ENCODE measurements at places on chromosomes 7 and 10.

GRCh38 chr7:115135769-115136410 is 214.0 kb downstream of the MDFIC start:
- no peak overlapping the region for H3K27ac ChIP-seq
- H3K27me3 ChIP-seq, result no peaks in the 10 kb centered on the region
- no peak for DNase-seq
- H3K4me3 ChIP-seq, result no peak overlapping the region
- peaks cover 8% of the 10 kb centered on the region for H3K4me1 ChIP-seq

DNA sequence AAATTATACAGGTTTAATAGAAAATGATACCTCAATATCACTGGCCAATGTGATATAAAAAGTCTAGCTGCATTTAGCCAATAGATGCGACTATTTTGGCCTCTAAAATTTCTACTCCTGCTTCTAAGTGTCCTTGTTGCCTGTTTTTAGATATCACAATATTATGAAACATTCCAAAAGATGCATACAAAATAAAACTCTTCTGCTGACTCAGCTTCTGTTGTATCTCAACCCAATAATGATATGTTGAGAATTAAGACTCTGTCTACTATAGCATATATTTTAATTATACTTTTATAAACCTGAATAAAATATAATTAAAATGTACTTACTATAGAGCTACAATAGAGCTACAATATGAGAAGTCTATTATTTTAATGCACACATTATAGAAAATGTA is 661.0 kb upstream of the TEX47 start:
- no peaks in the 10 kb centered on the region for H3K36me3 ChIP-seq
- H3K27ac ChIP-seq, result no peak overlapping the region
- H3K4me3 ChIP-seq, result no peak overlapping the region
- no peak for DNase-seq

- peak overlapping the region; percentile 78 for H3K27ac ChIP-seq
- H3K36me3 ChIP-seq, result no peaks in the 10 kb centered on the region
- no peak for DNase-seq
Observed at GRCh38 chr10:86712317-86712707, 44.0 kb downstream of the LDB3 start.

- H3K27ac ChIP-seq, result no peak overlapping the region
- no peak for DNase-seq
- H3K36me3 ChIP-seq, result no peaks in the 10 kb centered on the region
- H3K4me1 ChIP-seq, result no peaks in the 10 kb centered on the region
Observed at GRCh38 chr7:157845203-157845835, 508.5 kb downstream of the DNAJB6 start.

DNA sequence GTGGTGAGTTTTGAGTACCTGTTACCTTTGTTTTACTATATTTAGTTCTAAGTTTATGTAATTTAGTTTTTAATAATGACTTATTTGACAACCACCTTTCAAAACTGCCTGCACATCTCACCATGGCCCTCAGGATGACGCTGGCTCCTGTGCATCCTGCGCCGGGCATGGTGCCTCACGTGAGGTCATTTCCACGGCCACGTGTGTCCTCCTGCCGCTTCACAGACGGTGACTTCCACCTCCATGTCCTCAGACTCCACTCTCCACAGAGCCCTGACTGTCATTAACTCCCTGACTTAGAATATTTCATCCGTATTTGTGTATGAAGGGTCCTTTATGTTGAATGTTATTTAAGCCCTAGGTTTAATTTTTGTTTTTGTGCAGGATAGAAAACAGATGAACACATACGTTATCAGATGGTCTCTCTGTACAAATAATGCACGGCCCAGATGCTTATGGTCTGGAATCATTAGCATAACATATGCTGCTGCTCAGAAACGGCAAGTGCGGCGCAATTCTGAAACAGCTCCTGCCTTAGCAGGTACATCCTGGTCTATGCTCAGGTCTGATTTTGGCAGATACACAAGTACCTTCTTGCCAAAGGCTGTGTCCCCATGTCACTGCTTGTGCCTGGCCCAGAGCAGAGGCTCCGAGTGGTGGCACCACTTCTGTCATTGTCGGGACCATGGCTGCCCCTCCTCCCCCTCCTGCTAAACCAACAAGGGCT is 155.8 kb downstream of the WDR37 start:
- no peak for DNase-seq
- H3K4me1 ChIP-seq, result no peaks in the 10 kb centered on the region
- no peaks in the 10 kb centered on the region for H3K27me3 ChIP-seq
- no peak overlapping the region for H3K27ac ChIP-seq

GRCh38 chr10:3828404-3829155 is 43.6 kb upstream of the KLF6 start:
- H3K36me3 ChIP-seq, result peaks cover 2% of the 10 kb centered on the region
- DNase-seq, result no peak
- H3K4me1 ChIP-seq, result peaks cover 40% of the 10 kb centered on the region
- H3K4me3 ChIP-seq, result peak overlapping the region; percentile 69

GRCh38 chr7:47443049-47443448 is 138.9 kb downstream of the TNS3 start:
- no peaks in the 10 kb centered on the region for H3K4me1 ChIP-seq
- no peaks in the 10 kb centered on the region for H3K36me3 ChIP-seq
- no peak overlapping the region for H3K27ac ChIP-seq

DNA sequence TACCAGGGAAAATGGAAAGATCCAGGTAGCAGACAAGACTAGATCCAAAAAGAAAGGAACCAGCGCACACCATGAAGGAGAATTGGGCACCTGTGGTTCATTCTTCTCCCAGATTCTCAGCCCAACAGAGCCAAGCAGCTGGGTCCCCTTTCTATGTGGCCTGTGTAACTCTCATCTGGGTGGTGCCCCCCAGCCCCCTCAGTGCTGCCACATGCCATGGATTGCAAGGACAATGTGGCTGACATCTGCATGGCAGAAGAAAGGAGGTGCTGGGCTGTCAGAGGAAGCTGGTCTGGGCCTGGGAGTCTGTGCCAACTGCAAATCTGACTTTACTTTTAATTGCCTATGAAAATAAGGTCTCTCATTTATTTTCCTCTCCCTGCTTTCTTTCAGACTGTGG is 21.4 kb downstream of the PRSS2 start:
- DNase-seq, result no peak
- peaks cover 59% of the 10 kb centered on the region for H3K36me3 ChIP-seq
- peak overlapping the region; percentile 99 for H3K27ac ChIP-seq
- peaks cover 42% of the 10 kb centered on the region for H3K4me1 ChIP-seq

GRCh38 chr7:42907316-42907715 is 4.6 kb downstream of the C7orf25 start:
- H3K27ac ChIP-seq, result no peak overlapping the region
- H3K27me3 ChIP-seq, result peaks cover 6% of the 10 kb centered on the region
- peaks cover 27% of the 10 kb centered on the region for H3K4me1 ChIP-seq
- peaks cover 14% of the 10 kb centered on the region for H3K36me3 ChIP-seq
- no peak for DNase-seq

GRCh38 chr10:47043928-47044538 is 132.8 kb downstream of the PTPN20 start:
- H3K27ac ChIP-seq, result no peak overlapping the region
- peaks cover 2% of the 10 kb centered on the region for H3K27me3 ChIP-seq
- no peak overlapping the region for H3K4me3 ChIP-seq
- H3K36me3 ChIP-seq, result no peaks in the 10 kb centered on the region

DNA sequence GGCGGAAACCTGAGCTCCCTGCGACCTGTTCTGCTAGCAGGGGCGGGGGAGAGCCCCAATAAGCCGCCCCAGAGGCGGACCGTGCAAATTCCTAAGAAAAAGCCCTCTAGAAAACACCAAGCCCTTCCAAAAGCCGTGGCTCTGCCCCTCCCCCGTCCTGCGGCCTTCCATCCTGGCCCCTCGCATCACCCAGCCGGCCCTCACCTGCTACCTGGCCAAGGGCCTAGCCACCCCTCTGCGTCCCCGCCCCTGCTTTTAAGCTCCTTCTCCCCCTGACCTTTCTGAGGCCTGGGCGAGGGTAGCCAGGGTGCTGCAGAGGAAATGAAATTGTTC is 24.9 kb downstream of the SKIDA1 start:
- peaks cover 4% of the 10 kb centered on the region for H3K4me1 ChIP-seq
- no peak for DNase-seq
- H3K36me3 ChIP-seq, result no peaks in the 10 kb centered on the region
- no peak overlapping the region for H3K27ac ChIP-seq

GRCh38 chr7:8131694-8132605 is 130.0 kb downstream of the ICA1 start:
- no peaks in the 10 kb centered on the region for H3K27me3 ChIP-seq
- DNase-seq, result no peak
- peaks cover 45% of the 10 kb centered on the region for H3K4me1 ChIP-seq

- H3K27ac ChIP-seq, result peak overlapping the region; percentile 90
- H3K27me3 ChIP-seq, result no peaks in the 10 kb centered on the region
- no peak for DNase-seq
- H3K36me3 ChIP-seq, result peaks cover 10% of the 10 kb centered on the region
- H3K4me3 ChIP-seq, result peak overlapping the region; percentile 91
- H3K4me1 ChIP-seq, result peaks cover 21% of the 10 kb centered on the region
Observed at GRCh38 chr7:104207348-104207730, 474 bp downstream of the ORC5 start.

- peaks cover 37% of the 10 kb centered on the region for H3K4me1 ChIP-seq
- DNase-seq, result no peak
- H3K4me3 ChIP-seq, result peak overlapping the region; percentile 97
- peaks cover 32% of the 10 kb centered on the region for H3K36me3 ChIP-seq
- H3K27ac ChIP-seq, result peak overlapping the region; percentile 92
Observed at GRCh38 chr10:87864496-87865059, 1.2 kb downstream of the PTEN start.

GRCh38 chr7:135747366-135747765 is 1.2 kb downstream of the FAM180A start:
- H3K4me3 ChIP-seq, result no peak overlapping the region
- H3K27me3 ChIP-seq, result peaks cover 2% of the 10 kb centered on the region
- no peaks in the 10 kb centered on the region for H3K36me3 ChIP-seq
- no peaks in the 10 kb centered on the region for H3K4me1 ChIP-seq

DNA sequence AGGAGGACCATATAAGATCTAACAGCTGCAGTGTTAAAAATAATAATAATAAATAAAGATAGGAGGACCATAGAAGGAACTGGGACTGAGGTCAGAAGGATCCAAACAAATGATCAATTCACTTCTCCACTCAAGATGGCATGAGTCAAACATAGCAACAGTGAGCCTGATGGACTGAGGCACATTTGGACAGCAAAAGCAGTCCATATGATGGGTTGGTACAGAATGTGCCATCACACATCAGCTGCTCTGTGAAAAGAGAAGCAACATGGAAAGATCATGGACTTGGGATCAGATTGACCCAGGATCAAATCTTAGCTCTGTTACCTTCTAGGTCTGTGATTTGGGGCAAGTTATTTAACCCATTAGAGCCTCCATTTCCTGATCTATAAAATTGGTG is 188.9 kb upstream of the KMT2E start:
- H3K27me3 ChIP-seq, result peaks cover 5% of the 10 kb centered on the region
- no peaks in the 10 kb centered on the region for H3K36me3 ChIP-seq

DNA sequence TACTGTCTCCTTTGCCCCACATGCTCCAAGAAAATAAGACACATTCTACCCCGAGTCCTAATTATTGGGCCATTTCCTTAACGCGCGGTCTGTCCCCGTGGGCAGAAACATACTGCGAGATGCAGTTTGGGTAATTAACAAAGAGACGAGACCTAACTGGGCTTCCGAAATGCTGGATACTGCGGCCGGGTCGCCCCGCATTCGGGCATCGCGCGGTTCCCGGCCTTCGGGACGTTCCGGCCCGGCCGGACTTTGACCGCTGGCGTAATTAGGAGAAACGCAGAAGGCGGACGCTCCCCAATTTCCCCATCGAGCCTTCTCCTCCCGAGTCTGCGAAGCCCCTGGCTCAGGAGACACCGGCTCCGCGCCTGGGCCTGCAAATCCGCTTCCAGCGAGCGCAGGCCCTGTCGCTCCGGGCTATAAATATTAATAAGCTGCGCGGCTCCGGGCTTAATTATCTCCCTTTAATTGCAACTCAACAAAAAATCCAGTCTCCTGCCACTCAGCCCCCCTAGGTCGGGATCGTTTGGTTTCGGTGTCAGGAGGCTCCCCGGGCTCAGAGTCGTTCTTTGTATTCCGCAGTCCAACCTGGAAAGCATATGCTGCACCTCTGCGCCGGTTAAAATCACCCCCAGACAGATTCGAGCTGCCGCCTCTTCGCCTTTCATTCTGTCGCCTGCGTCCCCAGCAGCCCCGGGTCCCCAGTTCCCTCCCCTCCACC is 131.5 kb downstream of the SPAG6 start:
- H3K27me3 ChIP-seq, result peaks cover 66% of the 10 kb centered on the region
- H3K4me1 ChIP-seq, result peaks cover 12% of the 10 kb centered on the region
- H3K4me3 ChIP-seq, result peak overlapping the region; percentile 65
- H3K27ac ChIP-seq, result no peak overlapping the region

DNA sequence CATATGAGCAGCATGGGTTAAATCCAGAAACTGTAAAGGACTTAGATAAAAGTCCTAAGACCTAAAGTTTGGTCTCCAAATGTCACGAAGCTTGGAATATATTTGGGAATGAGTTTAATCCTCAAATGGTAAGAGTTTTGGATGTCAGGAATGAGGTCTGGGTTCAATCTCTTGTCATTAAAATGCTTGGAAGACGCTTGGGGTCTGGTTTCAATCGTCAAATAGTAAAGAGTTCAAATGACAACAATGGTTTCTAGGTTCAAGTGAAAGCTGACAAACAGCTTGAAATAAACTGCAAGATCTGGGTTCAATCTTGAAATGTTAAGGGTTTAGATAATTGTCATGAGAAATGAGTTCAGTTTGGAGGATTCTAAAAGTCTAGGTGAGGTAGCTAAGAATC is 385.5 kb upstream of the HPS1 start:
- H3K27me3 ChIP-seq, result no peaks in the 10 kb centered on the region
- no peaks in the 10 kb centered on the region for H3K4me1 ChIP-seq
- no peak overlapping the region for H3K27ac ChIP-seq
- H3K36me3 ChIP-seq, result no peaks in the 10 kb centered on the region

Data from activated naive CD8-positive, alpha-beta T cell treated with anti-CD3 and anti-CD28 coated beads, Interleukin-2, amount 10 ng/mL, durations not matched to agents 7 days and 5 days (primary cell).